Prostate gland (tissue), 2 donors: ENCODE measurements at places on chromosomes 5 and 9. TPM values are rescaled to one million over a fixed set of nuclear protein-coding genes. Genes with fewer than 3 reads are reported as not detected.

Gene PDLIM4
- total RNA-seq = 50.2 TPM

Gene STING1
- 33.8 TPM for total RNA-seq

DNA sequence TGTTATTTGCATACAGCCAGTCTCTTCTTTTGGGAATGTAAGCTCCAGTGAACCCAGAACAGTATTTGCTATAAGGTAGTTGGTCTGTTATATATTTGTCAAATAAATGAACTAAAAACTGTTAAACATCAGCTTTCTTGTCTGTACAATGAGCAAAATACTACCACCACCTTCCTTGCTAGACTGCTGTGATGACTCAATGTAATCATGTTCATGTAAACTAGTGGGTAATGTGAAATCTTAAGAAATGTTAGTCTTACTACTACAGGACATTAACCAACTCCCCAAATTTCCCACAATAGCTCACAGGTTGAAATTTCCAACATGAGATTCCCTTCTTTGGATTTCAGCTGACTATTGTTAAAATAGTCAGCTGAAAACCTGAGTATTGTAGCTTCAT, 176.1 kb downstream of the TRPM3 start:
- no peak for DNase-seq

DNA sequence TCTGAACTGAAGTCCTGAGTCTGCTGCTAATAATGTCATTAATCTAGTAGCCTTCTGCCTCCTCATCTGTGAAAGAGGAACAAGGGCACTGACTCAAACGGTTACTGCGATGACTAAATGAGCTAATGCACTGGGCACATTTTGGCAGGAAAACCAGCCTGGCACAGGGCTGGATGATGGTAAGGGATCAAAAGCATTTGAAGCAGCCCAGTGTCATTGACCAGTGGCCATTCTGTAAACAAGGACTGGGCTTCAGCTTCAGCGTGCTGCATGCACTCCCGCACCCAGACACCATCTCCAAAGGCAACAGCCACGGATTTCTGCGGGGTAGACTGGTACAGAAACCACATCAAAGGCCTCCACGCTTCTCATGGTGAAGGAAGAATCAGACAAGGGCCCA, 8.0 kb downstream of the GCNT4 start:
- DNase-seq = no peak

- DNase-seq = peak; percentile 23
Observed at GRCh38 chr9:69549310-69550202, 122.6 kb downstream of the APBA1 start.

GRCh38 chr9:17509151-17509550, 69.7 kb upstream of the SH3GL2 start:
- no peak for DNase-seq
